Spinal cord (tissue), 10 donors: ENCODE measurements at places on chromosomes 7 and 10. TPM values are rescaled to one million over a fixed set of nuclear protein-coding genes. Genes with fewer than 3 reads are reported as not detected.

DNA sequence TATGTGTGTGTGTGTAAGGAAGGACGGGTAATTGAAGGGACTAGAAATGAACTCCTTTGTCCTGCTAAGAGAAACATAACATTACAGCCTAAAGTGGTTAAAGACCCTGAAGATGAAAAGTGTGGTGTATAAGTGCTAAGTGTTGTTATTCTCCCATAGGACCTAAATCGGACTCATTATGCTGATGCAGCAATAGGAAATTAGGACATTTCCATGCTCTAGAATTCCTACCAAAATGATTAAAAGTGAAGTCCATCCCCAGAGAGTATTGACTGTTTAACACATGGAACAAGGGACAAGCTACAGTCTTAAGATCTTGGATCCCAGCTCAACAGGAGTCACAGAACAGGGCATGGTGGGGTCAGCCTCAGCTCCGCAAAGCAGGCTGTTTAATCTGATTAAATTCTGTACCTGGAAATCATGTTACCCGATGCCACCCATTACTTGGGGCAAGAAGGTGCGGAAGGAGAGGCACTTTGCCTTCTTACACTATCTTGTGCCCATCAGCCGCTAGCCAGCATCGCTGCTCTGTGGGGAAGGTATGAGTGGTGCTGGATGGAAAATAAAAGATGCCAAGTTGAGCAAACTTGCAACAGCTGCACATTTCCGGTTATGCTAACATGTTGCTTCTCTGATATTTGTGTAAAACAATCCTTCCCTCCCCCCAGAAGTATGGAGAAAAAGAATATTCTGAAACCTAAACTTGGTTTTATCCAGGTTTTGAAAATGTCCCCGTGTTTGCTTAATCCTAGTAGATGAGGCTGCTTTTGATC lies 100.5 kb downstream of the CREB5 start:
- DNase-seq: no peak
- H3K4me1 ChIP-seq: peaks cover 3% of the 10 kb centered on the region
- H3K36me3 ChIP-seq: no peaks in the 10 kb centered on the region
- H3K4me3 ChIP-seq: no peak overlapping the region
- no peaks in the 10 kb centered on the region for H3K27me3 ChIP-seq

Gene SVIL
- 30.2 TPM for polyA plus RNA-seq

Gene TAS2R3
- polyA plus RNA-seq: 0.33 TPM

DNA sequence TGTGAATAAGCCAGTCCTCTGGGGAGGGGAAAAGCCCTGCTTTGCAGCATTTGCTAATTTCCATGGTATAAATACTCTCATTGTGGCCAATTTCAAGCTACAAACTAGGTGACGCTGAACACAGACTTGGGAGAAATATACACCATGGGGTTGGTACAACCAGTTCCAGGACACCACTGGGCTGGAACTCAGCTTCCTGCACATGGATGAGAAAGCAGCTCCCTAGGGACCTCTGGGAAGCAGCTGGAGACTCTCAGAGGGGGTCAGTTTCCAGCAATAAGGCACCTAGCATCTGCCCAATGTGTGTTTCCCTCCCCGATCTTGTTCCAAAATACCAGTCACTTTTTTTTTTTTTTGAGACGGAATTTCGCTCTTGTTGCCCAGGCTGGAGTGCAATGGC lies 56.8 kb upstream of the WDR11 start:
- no peak for DNase-seq
- H3K4me1 ChIP-seq: no peaks in the 10 kb centered on the region
- no peaks in the 10 kb centered on the region for H3K36me3 ChIP-seq
- no peaks in the 10 kb centered on the region for H3K27me3 ChIP-seq
- no peak overlapping the region for H3K27ac ChIP-seq
- H3K4me3 ChIP-seq: no peak overlapping the region

GRCh38 chr10:7412237-7412927 lies 1.5 kb upstream of the SFMBT2 start:
- H3K27me3 ChIP-seq: peaks cover 29% of the 10 kb centered on the region
- H3K4me1 ChIP-seq: peaks cover 43% of the 10 kb centered on the region
- peak overlapping the region; percentile 74 for H3K4me3 ChIP-seq
- H3K36me3 ChIP-seq: peaks cover under 1% of the 10 kb centered on the region
- peak overlapping the region; percentile 52 for H3K27ac ChIP-seq

Gene TEX47
- not detected for polyA plus RNA-seq

GRCh38 chr7:112646783-112647182 lies 143.4 kb downstream of the TMEM168 start:
- H3K36me3 ChIP-seq: no peaks in the 10 kb centered on the region
- no peak overlapping the region for H3K4me3 ChIP-seq
- DNase-seq: no peak
- H3K27me3 ChIP-seq: no peaks in the 10 kb centered on the region
- no peaks in the 10 kb centered on the region for H3K4me1 ChIP-seq
- H3K27ac ChIP-seq: no peak overlapping the region

DNA sequence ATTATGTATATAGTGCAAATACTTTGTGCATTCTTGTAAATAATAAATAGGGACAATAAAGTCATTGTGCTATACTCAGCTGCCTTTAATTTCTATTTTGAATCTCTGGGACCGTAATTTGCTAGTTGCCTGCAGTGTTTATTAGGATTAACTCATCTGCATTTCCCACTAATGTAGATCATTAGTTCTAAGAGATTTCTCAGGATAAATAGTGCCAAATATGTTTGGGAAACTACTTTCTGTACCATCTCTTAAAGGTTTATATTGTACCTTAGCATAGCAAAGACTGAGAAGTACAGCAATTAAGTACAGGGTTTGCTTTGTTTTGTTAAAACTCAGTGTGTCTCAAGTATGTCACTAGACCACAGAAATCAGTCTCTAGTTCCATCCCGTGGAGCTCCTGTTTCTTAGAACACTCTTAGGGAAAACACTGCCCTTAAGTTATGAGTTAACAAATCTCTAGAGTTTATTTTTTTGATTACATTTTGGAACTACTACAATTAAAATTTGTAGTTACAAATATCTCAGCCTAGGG lies 26.0 kb downstream of the ADD3 start:
- peak overlapping the region; percentile 77 for H3K27ac ChIP-seq
- no peaks in the 10 kb centered on the region for H3K27me3 ChIP-seq
- no peaks in the 10 kb centered on the region for H3K36me3 ChIP-seq
- DNase-seq: peak; percentile 42

GRCh38 chr7:142131439-142132185 lies 20.1 kb downstream of the MGAM2 start:
- H3K36me3 ChIP-seq: no peaks in the 10 kb centered on the region
- H3K4me3 ChIP-seq: no peak overlapping the region
- H3K4me1 ChIP-seq: no peaks in the 10 kb centered on the region
- no peaks in the 10 kb centered on the region for H3K27me3 ChIP-seq
- no peak for DNase-seq

GRCh38 chr7:40604601-40605438 lies 470.0 kb downstream of the SUGCT start:
- H3K27me3 ChIP-seq: no peaks in the 10 kb centered on the region
- peak; percentile 62 for DNase-seq
- H3K36me3 ChIP-seq: no peaks in the 10 kb centered on the region

DNA sequence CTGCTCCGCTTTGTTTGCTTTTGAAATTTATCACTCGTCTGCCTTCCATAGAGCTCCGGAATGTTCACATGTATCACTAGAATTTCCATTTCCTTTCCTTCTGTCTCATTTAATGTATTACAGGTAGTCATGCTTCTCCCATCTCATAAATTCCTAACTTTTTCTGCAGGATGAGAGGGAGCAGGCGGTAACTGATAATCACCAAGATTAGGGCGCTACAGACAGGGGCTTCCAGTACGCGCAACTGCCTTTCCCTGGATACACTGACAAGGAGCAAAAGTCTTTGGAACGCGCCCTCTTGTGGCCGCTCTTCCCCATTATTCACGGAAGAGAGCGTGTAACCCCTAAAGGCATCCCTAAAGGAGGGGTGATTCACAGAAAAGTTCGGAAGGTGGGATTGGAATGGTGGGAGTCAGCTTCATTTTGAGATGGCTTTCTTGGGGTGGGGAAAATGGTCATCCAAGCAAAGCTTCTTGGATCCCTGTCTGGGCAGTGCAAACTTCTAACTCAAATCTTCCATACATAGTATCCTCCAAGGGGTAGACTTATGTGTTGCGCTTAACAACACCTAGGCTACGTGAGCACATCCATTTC lies 6.5 kb downstream of the INHBA start:
- no peaks in the 10 kb centered on the region for H3K36me3 ChIP-seq
- H3K4me1 ChIP-seq: peaks cover 23% of the 10 kb centered on the region
- DNase-seq: peak; percentile 94
- no peak overlapping the region for H3K27ac ChIP-seq

Gene KCND2
- 86.4 TPM for polyA plus RNA-seq

DNA sequence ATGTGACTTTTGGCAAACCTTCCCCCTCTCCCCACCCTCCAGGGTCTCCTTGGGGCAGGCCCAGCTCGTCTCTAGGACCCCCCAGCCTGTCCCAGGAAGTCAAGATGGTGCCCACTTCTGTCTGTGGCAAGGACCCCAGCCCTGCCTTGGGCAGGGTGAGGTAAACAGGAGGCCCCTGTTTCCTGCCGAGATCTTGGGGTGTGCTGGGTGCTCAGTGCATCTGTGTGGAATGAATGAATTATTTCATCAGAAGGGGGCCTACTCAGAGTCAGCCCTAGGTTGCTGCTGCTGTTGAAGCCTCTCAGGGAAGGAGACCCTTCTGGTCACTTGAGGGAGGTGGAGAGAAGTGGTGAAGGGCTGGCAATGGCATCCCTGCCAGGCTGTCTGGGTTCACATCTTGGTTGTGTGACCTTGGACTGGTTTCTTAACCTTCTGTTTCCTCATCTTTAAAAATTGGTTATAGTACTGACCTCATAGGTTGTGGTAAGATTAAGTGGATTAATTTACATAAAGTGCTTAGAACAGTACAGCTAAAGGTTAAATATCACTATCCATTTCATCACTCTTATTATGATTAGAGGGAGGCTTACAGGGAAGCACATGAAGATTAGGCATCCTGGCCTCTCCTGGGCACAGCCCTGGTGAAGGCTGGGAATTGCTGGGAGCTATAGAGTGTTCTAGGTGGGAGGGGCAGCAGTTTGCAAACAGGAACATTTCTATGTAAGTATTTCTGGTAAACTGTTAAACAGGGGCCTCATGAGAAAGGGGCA lies 67.7 kb downstream of the ZMIZ1 start:
- peaks cover 57% of the 10 kb centered on the region for H3K36me3 ChIP-seq
- H3K27me3 ChIP-seq: no peaks in the 10 kb centered on the region
- H3K27ac ChIP-seq: no peak overlapping the region
- no peak for DNase-seq
- H3K4me1 ChIP-seq: peaks cover 72% of the 10 kb centered on the region
- H3K4me3 ChIP-seq: no peak overlapping the region

GRCh38 chr7:1160670-1161021 lies 650 bp upstream of the ZFAND2A start:
- H3K27me3 ChIP-seq: no peaks in the 10 kb centered on the region
- no peak for DNase-seq
- H3K36me3 ChIP-seq: peaks cover 46% of the 10 kb centered on the region
- H3K4me1 ChIP-seq: peaks cover 20% of the 10 kb centered on the region
- H3K4me3 ChIP-seq: peak overlapping the region; percentile 70

DNA sequence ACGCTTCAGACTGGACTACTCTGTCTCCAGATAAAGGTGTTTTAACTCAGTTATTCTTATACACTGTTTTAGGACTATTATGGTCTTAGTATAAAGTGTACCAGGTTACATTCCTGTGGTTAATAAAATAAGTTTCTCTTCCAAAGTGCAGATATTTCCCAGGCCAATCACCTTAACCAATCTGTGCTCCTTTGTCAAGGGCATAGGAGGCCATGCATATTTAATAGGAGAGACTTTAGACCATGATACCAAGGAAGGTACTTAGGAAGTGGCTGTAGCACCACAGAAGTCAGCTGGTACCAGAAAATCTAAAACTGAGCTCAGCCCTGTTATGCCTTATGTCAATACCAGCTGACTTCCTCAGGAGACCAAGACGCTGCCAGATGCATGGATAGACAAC lies 226.5 kb upstream of the TMEM72 start:
- H3K27me3 ChIP-seq: no peaks in the 10 kb centered on the region
- H3K4me1 ChIP-seq: no peaks in the 10 kb centered on the region
- no peak overlapping the region for H3K27ac ChIP-seq
- no peaks in the 10 kb centered on the region for H3K36me3 ChIP-seq

GRCh38 chr7:96612034-96612433 lies 97.6 kb downstream of the SEM1 start:
- H3K27ac ChIP-seq: no peak overlapping the region
- no peak overlapping the region for H3K4me3 ChIP-seq
- H3K4me1 ChIP-seq: no peaks in the 10 kb centered on the region
- H3K36me3 ChIP-seq: no peaks in the 10 kb centered on the region
- H3K27me3 ChIP-seq: no peaks in the 10 kb centered on the region

Gene ETV1
- polyA plus RNA-seq: 59.6 TPM

Gene SFMBT2
- polyA plus RNA-seq: 15.3 TPM

Gene TMEM26
- polyA plus RNA-seq: 1.9 TPM

DNA sequence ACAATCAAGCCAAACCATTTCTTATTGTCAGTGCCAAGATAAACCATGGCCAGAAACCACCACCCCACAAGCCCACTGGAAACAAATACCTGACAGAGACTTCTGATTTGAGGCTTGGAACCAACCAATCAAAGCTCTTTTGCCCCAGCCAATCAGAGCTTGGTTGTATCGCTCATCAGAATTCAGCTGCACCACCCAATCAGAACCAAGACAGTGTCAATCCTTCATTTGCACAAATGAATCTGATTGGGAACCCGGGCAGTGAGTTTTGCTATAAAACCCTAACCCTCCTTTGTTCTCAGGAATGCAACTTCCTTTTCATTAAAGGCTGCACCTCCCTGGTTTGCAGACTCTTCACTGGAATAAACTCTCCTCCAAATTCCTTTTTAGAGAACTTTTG lies 87.4 kb downstream of the ELAPOR2 start:
- H3K4me1 ChIP-seq: no peaks in the 10 kb centered on the region
- no peak overlapping the region for H3K27ac ChIP-seq
- no peaks in the 10 kb centered on the region for H3K27me3 ChIP-seq
- H3K36me3 ChIP-seq: no peaks in the 10 kb centered on the region
- no peak for DNase-seq

GRCh38 chr7:28755255-28755654 lies 202.9 kb downstream of the TRIL start:
- H3K27ac ChIP-seq: no peak overlapping the region
- no peak for DNase-seq
- H3K36me3 ChIP-seq: no peaks in the 10 kb centered on the region

GRCh38 chr7:143322760-143323633 lies 7.1 kb downstream of the CLCN1 start:
- no peaks in the 10 kb centered on the region for H3K36me3 ChIP-seq
- H3K27ac ChIP-seq: peak overlapping the region; percentile 29
- H3K4me3 ChIP-seq: no peak overlapping the region
- no peaks in the 10 kb centered on the region for H3K27me3 ChIP-seq
- DNase-seq: no peak

Gene CYP3A7
- polyA plus RNA-seq: 0.66 TPM

DNA sequence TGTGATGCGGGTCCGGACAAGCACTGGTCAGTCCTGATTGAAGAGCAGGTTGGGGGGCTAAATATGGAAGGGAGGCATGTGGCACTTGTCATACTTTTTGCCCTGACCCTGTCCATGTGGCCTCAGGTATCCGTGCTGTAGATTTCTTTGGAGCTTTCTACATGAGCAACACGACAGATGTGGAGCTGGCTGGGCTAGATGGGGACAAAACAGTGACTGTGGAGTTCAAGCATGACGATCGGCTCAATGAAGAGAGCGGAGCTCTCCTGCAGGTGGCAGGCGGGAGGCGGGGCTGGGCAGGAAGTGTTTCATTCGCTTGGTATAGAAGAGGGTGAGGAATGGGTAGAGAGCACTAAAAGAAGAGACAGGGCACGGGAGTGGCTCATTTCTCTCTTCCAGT lies 13.0 kb upstream of the CHCHD1 start:
- no peak for DNase-seq
- no peak overlapping the region for H3K27ac ChIP-seq
- H3K36me3 ChIP-seq: peaks cover 75% of the 10 kb centered on the region
- H3K4me3 ChIP-seq: no peak overlapping the region
- H3K27me3 ChIP-seq: no peaks in the 10 kb centered on the region
- peaks cover 15% of the 10 kb centered on the region for H3K4me1 ChIP-seq
